ENCODE measurements at places on chromosomes 7 and 10. TPM values are rescaled to one million over a fixed set of nuclear protein-coding genes. Genes with fewer than 3 reads are reported as not detected.

Gene HACD1
- total RNA-seq, result 109 TPM

DNA sequence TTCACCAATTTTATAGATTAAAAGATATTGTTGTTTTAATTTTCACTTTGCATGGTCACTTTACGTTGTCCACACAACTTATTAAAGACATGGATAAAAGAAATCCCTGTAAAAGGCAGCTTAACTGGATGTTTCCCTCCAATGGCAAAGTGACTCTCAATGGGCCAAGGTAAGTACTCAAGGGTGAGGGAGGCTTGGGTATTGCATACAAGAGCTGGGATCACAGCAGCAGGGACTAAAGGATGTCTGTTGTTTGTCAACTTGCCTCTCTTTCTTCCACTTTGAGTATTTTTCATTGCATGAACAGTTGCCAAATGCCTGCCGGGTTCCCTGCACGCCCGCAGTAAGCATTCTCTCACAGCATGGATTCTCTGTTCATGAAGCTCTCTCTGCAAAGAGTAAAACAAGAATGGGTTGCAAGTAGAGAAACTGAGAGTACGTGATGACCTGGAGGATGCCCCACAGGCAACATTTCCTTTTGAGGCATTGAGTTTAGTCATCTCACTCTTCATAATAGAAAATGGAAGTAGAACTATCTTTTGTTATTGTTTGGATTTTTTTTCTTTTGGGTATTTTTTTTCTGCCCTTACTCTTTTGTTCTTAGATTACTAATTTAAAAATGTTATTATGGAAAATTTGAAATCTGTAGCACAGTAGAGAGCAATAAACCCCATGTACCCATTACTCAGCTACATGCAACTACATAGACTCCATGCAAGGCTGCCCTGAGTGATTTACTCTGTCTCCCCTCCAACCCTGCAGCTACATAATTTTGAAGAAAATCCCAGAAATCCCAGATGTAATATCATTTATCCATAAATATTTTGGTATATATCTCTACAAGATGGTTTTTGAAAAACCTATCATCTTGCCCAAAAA is 26.3 kb downstream of the GPR141 start:
- DNase-seq, result no peak

DNA sequence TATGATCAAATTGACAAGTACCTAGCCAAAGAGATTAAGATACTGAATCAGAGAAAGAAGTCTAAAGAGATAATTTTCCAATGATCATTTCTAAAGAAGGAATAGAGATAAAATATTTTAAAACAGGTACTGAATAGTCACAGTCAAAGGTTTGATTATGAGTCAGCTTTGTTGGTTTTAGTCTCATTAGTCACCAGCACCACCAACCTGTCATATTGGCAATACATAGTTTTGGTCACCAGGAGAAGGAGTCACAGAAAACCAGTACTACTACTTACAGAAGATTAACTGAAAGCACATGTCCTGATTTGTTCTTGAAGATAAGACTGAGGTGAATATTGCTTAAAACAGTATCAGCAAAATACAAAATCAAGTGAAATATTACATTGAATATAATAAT is 34.6 kb downstream of the ZEB1 start:
- DNase-seq, result peak; percentile 64

GRCh38 chr10:28545967-28546644 is 13.2 kb downstream of the WAC start:
- no peak for DNase-seq
